Suppressor macrophage treated with lipopolysaccharide for 4 hours (primary cell): ENCODE measurements at places on chromosomes 4 and X.
A peak's percentile ranks its signal among the peaks of the same experiment; 100 is the strongest.

DNA sequence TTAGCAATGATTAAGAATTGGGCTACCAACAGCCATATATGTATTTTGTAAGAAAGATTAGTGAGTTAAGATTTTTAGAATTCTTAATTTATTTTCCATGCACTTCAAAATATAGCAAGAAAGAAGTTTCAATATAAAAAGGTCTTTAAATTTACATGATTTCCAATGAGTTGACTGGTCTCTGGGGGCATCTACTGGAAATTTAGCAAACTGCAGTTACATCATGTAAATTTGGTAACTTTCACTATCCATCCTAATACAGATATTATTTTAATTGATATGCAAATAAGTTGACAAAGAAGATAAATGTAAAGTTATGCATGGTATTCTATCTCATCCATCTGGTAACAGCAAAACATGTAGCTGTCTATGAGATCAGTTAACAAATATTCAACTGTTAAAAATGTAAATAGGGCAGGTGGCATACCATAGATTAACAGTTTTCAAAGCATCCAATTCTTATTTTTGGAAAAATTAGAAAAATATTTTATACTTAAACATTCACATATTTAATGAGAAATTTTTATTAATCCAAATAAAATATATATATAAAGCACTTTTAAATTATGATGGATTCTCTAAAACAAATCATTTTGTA, 29.1 kb downstream of the TTC29 start:
- peak; percentile 52 for DNase-seq

DNA sequence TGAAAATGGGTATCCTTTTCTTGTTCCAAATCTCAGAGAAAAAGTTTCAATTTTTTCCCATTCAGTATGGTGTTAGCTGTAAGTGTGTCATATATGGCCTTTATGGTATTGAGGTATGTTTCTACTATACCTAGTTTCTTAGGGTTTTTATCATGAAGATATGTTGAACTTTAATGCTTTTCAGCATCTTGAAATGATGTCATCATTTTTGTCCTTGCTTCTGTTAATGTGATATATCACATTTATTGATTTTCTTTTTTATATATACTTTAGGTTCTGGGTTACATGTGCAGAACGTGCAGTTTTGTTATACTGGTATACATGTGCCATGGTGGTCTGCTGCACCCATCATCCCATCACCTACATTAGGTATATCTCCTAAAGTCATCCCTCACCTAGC, 44.9 kb downstream of the FOXR2 start:
- no peak for DNase-seq

GRCh38 chr4:67723949-67724348, 23.0 kb upstream of the UBA6 start:
- no peak for DNase-seq

GRCh38 chr4:67035501-67035900, 509.8 kb downstream of the CENPC start:
- DNase-seq = no peak

DNA sequence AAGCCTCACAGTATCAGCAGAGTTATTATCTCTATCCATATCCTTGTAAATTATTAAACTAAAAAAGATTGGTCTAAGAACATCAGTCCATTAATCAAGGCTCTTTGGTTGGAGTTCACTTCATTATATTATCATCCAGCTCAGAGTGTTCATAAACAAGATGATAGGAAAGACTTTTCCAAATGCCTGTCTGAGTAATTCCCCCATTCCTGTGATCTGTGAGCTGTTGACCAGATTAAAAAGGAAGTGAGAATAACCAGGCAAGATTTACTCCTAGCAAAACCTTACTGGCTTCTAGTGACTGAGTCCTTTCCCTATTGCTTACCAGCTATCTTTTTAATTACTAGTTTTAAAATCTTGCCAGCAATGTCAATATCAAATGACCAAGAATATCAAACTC, 14.9 kb downstream of the PKD2 start:
- DNase-seq = peak; percentile 62

- DNase-seq = no peak
These were observed 1.7 kb downstream of the SH3D19 start for GRCh38 chr4:151323667-151324066.

GRCh38 chrX:112867570-112867969, 26.9 kb upstream of the AMOT start:
- no peak for DNase-seq

DNA sequence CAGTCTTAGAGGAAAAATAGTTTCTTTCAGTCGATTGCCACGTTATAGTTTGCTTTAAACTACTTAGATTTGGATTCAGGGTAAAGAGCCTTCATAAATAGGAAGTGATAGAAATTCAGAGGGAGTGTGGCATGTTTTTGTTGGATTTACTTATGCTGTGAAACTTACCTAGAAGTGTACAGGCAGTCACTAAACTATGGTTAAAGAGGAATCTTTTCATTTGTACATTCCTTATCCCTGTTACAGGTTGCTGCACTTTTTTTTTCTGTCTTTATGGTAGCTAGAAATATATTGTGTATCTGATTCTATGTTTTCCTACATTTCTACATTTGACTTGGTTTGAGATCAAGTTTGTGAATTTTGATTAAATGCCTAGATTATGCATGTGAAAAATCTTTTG, 19.1 kb downstream of the WWC2 start:
- no peak for DNase-seq

- DNase-seq = no peak
These were observed 102.6 kb upstream of the PRKX start for GRCh38 chrX:3815896-3816664.
